ENCODE measurements at places on chromosomes 4 and X.
A peak's percentile ranks its signal among the peaks of the same experiment; 100 is the strongest.

GRCh38 chr4:20625426-20625825 is 74.8 kb upstream of the PACRGL start:
- DNase-seq, result no peak

DNA sequence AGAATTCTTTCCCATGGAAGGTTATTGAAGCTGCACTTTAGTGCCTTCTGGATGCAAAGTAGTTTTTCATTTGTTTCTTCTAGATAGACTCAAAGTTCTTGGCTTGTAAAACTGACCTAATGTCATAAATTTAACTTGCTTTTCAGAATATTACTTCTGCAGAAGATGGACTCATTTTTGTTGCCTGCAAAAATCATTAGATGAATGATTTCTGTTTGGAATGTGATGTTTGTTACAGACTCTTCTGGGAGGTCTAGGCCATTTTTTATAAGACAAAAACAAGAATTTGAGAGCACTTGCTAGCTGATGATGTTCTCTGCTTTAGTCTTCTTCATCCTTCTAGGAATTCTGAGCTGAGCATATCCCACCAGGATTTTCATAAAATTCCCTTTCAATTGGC is 308.6 kb upstream of the GIMD1 start:
- DNase-seq, result no peak

DNA sequence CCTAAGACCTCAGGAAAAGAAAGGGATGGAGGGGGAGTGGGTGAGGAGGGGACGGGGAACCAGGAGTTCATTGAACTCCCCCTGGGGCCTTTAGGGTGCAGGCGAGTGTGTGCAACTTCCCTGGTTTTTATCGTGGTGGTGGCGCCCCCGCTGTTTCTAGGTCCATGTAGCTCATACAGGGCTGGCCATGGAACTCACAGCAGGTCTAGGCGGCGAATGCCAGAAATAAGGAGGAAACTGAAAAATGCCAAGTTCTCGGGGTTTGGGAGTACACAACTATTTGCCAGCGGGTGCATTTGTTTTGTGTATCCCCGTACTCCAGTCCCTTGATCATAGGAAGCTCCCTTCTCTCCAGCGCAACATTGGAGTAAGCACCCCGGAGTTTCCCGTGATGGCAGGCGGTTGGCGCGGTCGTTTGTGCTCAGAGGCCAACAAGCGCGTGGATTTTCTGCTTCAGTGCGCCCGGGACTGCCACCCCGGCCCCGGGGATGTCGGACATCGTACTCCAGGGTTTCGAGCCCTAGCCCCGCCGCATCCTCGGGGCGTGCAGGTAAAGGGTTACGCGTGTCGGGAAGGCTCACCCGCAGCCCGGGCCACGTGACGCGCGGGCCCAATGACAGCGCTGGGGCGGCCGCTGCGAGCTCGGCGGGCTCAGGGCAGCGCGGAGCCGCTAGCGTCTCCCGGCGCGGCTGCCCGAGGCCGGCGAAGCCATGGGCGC is 208.9 kb downstream of the NWD2 start:
- DNase-seq, result no peak

GRCh38 chr4:33349376-33349775 is 2629.2 kb downstream of the PCDH7 start:
- DNase-seq, result no peak

DNA sequence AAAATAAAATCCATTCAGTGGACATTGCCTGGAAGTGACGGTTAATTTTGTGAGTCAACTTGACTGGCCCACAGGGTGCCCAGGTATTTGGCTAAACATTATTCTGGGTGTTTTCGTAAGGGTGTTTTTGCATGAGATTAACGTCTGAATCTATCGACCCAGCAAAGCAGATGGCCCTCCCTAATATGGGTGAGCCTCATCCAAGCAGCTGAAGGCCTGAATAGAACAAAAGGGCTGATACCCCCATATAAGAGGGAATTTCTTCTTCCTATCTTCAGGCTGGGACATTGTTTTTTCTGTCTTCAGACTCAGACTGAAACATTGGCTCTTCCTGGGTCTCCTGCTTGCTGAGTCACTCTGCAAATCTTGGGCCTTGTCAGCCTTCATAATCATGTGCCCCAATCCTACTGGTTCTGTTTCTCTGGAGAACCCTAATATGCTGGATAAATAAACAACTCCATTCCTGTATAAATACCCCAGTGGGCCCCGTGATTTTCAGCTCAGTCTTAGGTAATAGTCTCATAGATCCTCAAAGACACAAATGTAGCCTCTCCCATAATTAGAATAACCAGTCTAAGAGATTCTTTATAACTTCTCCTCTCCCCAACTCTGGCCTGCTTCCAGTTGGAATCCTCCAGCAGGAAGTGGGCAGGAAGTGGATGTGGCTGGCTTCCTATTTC is 33.1 kb upstream of the DDX3X start:
- no peak for DNase-seq

DNA sequence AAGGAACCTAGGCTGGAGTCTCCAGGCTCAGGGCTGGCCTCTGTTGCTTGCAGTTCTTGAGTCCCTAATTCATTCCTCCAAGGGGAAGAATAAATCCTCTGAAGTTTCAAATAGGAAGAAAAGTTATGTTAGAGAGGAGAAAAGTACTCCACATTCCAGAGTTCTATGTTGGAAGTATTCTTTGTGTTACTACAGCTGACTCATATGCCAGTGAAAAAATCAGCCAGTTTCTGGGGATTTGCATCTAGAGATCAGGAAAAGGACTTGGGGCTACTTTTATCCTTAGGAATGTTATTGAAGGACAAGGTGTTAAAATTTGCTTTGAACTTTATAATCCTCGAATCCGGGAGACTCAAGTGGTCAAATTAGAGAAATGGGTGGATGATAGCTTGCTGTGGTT is 11.7 kb upstream of the NUDT9 start:
- DNase-seq, result no peak

- no peak for DNase-seq
Measured at GRCh38 chrX:23380581-23380980, 45.9 kb downstream of the PTCHD1 start.

- DNase-seq, result no peak
Measured at GRCh38 chr4:146661367-146661766, 22.7 kb downstream of the POU4F2 start.

- DNase-seq, result no peak
Measured at GRCh38 chrX:82816001-82816400, 692.1 kb upstream of the POU3F4 start.

- DNase-seq, result no peak
Measured at GRCh38 chr4:143358923-143359643, 22.4 kb downstream of the GAB1 start.

DNA sequence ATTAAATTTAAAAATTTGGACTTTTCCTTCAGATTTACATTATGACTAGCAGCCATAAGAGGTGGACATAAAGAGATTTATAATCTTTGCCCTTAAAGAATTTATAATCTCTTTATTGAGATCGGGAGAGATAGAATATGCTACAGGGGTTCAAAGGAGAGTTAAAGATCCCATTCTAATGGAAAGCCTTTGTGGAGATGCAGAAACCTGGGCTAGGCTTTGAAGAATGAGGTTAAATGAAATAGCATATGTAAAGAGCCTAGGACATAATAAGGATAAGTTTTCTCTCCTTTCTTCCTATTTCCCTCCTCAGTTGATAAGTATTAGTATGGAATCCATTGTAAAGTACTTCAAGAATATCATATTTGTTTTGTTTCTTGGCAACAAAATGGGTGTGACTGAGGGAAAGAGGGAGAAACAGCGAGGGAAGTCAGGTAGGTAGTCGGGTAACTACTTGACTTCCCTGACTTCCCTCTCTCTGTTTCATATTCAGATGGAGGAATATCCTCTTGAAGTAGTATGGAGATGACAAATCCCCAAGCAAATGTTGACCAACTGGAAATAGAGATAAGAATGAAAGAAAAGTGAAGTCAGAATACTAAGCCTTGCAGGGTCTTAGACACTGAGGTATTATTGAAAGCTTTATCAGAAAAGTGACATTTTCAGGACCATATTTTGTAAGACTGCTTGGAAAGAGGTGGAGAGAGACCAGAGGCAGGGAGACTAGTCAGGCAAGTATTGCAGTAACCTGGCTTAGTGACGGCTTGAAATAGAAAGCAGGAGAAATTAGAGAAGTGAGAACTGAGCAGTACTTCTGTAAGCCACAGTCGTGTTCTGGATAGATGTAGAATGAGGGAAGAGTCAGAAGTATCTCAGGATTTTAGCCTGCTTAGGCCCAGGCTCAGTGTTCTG is 82.9 kb downstream of the PDLIM5 start:
- DNase-seq, result peak; percentile 2

- no peak for DNase-seq
Measured at GRCh38 chr4:98505992-98506391, 152.4 kb downstream of the TSPAN5 start.

- no peak for DNase-seq
Measured at GRCh38 chr4:165678936-165679325, 194.1 kb upstream of the TLL1 start.

DNA sequence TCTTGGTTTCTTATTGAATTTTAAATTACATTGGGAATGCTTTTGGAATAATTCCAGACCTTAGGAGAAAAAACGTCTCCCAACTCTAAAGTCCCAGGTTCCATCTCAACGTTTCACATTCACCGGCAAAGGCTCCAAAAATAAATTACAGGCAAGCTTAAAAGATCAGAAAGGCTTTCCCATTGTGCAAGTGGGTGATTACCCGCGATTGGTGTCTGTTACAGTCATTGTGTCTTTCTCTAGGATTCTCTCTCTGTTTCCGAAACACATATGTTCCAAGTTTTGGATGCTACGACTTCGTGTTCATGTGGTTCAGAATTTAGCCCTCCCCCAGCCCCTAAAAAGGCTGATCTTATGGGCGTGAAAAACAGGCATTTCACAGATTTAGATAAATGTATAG is 41.8 kb downstream of the PALLD start:
- no peak for DNase-seq

DNA sequence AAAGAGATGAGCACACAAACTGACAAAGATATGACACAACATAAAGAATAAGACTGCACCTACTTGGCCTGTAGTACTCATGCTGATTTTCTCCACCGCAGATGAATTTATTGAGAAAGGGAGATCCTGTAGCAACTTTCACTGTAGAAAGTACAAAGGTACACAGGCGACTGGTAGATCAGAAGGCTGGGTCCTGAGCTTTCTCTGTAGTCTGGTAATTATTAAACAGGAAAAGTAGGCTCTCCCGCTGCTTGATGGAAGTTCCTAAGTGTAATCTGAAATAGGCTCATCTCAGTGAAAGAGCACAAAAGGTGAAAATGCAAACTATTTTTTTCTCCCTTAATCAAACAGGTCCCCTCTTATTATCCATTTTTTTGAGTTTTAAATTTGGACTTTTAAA is at the start of gene ADH6:
ADH6 (minus strand) TSS at position 175 of the 400 bp plus-strand sequence; CDS start at position 81, 94 bp downstream.
- DNase-seq, result no peak

- DNase-seq, result no peak
Measured at GRCh38 chr4:144831971-144832370, 186.0 kb downstream of the HHIP start.

DNA sequence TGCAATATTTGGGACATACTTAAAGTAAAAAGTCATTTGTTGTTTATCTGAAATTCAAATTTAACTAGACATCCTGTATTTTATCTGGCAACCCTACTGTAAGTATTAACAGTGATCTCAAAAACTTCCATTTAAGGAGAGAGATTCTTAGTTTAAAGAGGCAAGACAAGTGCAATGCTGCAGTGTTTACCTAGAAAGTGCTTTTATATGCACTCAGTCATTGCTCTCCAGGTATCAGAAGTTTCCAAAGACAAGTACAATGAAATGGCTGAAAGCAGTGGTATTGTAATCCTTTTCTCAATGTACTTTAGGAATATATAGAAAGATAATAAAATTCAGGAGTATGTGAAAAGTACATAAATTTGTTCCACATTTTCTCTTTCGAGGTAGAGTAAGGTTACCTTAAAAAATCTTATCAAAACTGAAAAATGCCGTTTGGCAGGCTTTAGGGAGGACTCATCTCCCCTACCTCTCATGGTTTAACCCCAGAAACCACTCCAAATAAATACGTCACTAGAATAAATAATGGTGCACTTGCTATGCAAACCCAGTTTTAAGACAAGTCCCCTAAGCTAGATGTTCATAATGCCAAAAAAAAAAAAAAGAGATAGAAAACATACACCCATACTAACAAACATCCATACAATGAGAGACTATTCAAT is 45.7 kb downstream of the ELF2 start:
- no peak for DNase-seq

- no peak for DNase-seq
Measured at GRCh38 chr4:153729895-153730294, 29.9 kb downstream of the RNF175 start.

DNA sequence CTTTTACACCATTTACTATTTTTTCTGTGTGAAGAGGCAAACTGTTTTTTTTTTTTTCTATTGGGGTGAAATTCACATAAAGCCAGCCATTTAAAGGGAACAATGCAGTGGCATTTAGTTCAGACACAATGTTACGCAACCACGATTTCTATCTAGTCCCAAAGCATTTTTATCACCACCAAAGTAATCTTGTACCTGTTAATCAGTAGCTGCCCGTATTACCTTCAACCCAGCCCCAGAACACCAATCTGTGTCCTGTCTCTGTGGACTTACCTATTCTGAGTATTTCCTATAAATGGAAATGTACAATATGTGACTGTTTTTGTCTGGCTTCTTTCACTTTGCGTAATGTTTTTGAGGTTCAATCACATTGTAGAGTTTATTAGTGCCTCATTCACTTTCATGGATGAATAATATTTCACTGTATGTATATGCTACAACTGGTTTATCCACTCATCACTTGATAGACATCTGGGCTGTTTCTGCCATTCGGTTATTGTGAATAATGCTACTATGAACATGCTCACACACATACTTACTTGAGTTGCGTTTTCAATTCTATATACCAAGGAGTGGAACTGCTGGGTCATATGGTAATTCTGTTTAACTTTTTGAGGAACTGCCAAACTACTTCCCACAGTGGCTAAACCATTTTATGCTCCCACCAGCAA is 116.2 kb downstream of the CDS1 start:
- DNase-seq, result no peak

DNA sequence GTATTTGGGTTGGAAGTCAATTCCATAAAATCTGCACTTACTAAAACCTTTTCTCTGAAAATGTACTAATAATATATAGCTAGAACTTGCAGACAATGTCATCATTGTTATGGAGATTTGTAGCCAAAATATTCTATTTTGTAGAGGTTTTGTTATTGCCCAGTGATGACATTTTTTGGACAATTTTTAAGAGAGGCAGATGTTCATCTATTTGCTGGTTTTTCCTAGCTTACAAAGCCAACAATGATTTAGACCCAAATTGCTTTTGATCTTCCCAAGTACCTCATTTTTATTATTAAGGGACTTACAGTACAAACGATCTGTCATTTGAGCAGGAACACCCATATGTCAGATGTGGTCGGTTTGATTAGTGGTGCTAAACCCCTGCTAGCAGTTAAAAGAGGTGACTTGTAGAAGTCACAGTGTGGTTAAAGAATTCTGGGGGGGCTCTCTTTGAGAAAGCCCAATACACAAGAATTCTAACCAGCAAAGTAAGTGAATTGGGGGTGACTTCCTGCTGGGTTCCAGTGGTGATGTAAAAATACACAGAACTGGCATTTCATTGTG is 136.2 kb downstream of the KIT start:
- no peak for DNase-seq

DNA sequence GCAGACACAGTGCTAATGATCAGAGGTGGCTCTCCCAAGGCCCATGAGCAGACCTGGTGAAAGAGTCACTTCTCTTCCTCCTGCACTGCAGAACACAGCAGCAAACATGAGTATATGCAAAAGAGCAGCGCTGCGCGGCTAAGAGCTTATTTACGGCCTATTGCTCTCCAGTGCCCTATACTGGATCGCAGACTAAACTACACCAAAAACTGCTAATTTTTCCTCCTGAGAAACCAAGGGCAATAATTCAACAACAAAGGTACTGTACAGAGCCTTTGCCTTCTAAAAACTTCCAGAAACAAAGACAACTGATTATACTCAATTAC is 702.5 kb downstream of the ARAP2 start:
- no peak for DNase-seq

- DNase-seq, result no peak
Measured at GRCh38 chrX:130728208-130728607, 174.8 kb downstream of the ENOX2 start.

Data from GM18507 (cell line).